ENCODE measurements at places on chromosomes 7 and 10. TPM values are rescaled to one million over a fixed set of nuclear protein-coding genes. Genes with fewer than 3 reads are reported as not detected.

DNA sequence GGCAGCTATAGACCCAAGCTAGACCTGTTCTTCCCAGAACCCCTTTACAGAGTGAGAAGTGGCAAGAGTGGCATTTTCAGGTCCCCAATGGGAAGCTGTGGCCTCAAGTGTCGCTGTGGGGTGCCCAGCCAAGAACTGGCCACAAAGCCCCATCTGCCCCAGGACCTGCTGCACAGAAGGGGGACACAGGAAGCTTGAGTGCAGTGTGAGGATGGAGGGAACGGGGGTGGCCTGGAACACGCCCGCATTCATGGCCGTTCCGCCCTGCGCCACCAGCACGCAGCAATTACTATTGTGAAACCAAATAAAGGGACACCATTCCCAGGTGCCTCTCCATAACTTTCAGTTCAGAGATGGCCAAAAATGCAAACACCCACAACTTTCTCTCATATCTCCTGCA, 237.6 kb upstream of the TCERG1L start:
- DNase-seq: no peak

Gene AQP1
- total RNA-seq: 256 TPM

DNA sequence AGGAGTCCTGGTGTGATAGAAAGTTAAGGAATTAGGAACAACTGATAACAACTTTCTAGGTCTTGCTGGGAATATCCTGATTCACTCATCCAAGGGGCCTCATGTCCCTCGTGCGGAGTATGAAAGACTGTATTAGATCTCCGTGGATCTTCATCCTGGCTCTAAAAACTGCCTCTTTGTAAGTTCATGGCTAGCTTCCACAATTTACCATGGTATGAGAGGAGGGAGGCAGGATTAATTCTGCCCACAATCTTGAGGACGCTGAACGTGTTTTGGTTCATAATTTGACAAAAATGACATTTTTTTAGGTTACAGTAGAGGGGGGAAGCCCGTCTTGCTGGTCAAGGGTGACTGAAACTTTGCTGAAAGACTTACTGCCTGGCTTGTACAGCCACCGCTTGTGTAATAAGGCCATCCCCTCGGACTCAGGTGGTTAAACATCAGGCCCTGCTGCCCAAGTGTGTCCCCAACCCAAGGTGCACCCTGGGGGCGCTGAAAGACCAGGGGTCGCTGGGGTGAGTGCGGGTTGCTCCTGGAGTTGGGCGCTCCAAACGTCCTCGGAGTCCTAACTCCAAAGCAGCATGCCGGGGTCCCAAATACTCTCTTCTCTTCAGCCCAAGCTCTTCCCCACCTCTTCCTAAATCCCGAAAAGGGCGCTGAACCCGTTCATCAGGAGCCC, 733 bp downstream of the HIBADH start:
- no peak for DNase-seq

DNA sequence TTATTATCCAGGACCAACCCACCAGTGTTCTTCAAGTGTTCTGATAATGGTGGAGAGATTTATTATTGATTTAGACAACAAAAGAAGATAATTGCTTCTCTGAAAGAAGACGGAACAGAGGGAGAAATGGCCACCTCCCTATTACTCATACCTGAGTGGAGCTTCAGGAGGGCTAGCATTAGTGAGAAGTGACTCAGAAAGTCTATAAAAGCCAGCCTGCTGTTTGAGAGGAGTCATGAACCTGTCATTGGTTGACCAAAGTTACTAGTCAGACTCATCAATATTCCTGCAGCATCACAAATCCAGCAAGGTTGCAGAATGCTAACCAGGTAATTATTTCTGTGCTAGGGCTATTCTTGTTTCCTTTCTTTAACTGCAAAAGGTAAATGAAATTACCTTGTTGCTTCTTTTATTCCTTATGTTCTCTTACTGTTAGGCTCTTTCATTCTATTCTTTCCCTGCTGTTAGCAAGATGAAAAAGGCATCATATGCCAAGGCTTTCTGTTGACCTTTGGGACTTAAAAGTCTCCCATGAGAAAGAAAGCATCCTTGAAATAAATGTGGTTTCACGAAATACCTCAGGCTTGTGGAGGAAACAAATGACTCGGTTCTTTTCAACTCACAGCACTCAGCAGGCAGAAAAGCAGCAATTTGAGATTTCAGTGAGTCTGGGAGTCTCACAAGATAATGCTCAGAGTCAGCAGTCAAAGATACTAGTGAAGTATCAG, 256.4 kb upstream of the PHYHIPL start:
- no peak for DNase-seq

Gene NPY
- 1.3 TPM for total RNA-seq

- no peak for DNase-seq
Observed at GRCh38 chr7:143188994-143189393, 5.8 kb downstream of the TAS2R39 start.

DNA sequence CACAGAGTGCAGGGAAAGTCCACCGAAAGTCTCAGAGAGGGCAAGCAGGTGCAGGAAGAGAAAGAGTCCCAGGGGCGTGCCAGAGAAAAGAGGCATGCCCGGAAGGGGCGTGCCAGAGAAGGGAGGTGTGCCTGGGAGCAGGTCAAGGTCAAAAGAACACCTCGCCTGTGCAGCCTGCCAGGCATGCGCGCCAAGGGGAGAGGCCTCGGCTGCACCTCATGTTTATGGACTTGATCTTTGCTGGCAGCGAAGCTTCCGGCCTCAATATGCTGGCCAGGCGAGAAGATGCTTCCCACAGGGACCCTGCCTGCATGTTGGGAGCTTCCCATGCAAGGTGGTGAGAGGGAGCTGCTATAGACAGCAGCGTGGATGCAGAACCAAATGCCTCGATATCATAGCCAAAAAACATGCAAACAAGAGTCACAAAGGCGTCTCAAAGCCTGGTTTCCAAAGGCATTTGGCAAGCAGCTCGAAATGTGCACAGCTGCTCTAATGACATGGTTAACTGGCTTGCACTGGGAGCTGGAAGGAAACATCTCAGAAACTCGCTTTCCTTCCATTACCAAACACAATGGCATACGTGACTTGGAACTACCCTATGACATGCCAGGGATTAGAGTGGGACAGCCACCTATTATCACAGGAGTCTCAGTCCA, 192.5 kb upstream of the PPP2R2D start:
- no peak for DNase-seq

DNA sequence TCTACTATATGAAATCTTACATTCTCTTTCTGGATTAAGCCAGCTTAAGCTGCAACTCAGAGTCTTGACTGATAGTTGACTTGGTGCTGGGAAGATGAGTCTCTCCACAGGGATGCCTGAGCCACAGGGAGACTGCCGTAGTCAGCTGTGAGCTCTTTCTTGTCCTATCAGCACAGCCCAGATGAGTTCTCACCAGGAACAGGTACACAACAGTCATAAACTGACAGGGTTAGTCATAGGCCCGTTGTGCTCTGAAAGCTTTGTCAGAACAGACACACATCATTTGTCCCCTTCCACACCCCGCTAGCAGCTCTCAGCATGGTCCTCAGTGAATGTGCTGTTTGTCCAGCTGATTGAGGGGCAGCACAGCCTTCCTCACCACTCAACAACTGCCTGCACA, 221.6 kb downstream of the RPS24 start:
- no peak for DNase-seq

GRCh38 chr7:76089865-76090475, 42.1 kb downstream of the MDH2 start:
- no peak for DNase-seq

DNA sequence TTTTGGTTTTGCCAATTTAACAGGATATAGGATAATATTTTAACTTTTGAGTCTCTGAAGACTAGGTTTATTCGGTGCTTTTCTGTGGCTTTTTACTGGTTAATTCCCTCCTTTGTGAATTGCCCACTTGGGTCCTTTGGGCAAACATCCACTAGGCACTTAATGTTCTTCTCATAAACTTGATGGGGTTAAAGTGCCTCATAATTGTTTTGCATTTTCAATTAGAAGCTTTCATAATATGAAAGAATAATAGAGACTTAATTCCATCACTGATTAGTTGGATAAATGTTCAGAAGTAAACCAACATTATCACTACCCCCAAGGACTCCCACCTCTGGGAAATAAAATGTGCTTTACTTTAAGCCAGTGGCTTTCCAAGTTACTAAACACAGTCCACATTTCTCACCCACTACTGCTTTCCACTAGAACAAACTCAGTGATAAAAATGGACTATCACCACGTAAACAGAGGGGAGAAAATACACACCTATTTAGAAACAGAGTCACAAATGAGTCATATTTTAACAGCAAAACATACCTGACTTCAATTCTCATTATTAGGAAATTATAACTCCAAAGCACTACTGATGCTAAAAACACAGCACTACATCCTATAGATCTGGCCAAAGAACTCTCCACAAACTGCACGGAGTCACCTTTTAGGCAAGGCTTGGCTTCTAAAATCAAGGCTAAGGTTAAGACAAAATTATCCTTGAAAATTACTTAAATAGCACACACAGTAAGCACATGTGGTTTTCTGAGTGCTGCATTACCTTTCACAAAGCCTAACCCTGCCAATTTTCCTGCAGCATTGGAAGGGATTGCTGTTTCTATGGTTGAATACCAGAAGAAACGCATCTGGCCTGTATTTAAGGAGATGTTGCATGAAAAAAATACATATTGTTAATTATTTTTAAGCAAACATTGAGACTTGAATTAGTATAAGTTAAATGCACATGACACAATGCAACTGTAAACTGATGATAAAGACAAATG, 41.2 kb downstream of the PARD3 start:
- DNase-seq: no peak

Gene FAM24A
- not detected for total RNA-seq

DNA sequence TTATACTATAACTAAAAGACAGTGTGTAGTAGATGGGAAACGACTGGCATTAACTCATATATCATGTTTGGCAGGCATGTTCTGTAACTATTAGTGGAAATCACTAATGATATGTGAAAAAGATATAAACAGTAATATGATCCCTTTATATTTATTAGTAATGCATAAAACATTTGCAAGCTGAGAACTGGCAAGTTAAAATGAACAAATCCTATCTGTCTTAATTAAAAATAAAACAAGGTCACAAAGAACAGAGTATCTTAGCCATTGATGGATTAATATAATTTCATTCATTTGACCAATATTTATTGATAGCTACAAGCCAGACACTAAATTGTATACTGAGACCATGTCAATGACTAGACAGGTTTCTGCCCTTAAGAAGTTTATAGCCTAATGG, 154.5 kb downstream of the CRPPA start:
- no peak for DNase-seq

DNA sequence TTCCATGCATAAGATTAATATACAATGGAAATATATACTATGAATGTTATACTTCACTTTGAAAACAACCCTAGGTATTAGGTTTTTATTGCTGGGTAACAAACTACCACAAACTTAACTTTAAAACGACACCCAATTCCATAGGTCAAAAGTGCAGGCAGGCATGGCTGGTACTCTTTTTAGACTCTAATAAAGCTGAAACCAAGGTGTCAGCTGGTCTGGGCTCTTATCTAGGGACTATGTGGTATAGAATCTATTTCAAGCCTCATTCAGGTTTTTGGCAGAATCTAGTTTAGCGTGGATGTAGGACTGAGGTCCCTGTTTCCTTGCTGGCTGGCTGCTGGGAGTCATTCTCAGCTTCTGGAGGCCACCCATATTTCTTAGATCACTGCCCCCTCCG, 65.0 kb upstream of the TMEM168 start:
- no peak for DNase-seq

Gene EBLN1
- total RNA-seq: not detected

GRCh38 chr7:117704063-117704462, 169.2 kb downstream of the CTTNBP2 start:
- no peak for DNase-seq

- no peak for DNase-seq
Observed at GRCh38 chr7:157523371-157523765, 186.6 kb downstream of the DNAJB6 start.

DNA sequence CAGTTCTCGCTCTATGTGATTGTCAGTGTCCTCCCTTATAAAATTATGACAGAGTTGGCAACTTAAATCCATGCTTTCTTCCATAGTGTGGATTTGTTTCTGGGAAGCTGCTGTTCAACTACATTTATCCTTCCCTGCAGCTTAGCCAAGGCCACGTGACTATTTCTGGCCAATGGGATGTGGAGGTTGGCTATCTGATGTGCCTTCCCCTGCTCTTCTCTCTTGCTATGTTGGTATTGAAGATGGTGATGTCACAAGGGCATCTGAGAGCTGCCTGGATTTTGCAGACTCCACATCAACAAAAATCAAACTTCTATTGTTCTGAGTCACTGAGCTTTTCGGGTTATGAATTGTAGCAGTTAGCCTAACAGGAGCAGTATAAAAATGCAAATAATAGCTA, 164.9 kb upstream of the RHOBTB1 start:
- no peak for DNase-seq

Gene PMS2
- total RNA-seq: 3.9 TPM

DNA sequence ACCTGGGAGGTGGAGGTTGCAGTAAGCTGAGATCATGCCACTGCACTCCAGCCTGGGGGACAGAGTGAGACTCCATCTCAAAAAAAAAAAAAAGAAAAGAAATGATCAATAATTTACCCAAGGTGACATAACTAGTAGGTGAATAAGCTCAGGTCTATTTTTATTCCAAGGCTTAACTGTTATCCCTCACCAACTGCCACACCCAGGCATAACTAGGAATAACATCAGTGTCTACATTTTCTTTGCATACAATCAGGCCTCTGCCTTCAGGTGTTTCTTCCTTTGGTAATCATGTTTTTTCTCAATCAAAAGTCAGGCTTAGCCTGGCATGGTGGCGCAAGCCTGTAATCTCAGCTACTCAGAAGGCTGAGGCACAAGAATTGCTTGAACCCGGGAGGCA, 26.6 kb downstream of the CPEB3 start:
- no peak for DNase-seq

DNA sequence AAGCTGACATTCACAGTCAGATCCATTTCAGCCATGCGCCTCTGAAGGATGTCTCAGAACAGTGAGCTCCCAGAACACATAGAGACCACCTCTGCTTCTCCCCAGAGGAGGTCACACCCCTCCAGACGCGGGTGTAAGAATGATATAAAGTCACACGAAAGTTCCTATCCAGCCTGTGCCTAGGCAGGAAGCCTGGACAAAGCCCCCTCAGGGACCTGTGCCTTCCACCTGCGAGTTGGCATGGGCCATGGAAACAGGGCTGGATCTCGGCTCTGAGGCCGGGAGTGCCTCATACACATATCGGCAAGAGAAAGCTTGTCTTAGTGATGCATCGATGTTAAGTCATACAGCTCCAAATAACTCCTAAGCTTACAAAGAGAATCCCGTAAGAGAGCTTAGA, 5.0 kb downstream of the VIPR2 start:
- DNase-seq: no peak

Gene PLAC9
- 3.1 TPM for total RNA-seq

Gene SLC26A5
- total RNA-seq: 0.09 TPM

DNA sequence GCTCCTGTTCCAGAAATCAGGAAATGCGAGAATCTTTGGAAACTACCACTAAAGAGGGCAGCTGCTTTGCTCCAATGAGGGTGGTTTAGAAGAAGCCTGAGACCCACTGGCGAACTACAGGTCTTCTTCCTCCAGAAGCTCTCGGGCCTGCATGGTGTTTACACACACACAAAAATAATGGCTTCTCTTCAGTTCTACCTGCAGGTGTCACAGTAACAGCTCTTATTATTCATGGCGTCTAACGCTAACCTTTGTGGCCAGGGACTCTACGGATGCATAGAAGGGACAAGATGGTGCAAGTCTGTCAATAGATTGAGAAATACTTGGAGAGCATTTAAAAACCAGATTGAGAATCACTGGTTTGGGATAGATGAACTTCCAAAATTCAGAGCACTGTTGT, 22.4 kb downstream of the GPR141 start:
- no peak for DNase-seq

Gene AOC1
- 0.12 TPM for total RNA-seq
